ENCODE measurements at places on chromosomes 1 and 21.
A peak's percentile ranks its signal among the peaks of the same experiment; 100 is the strongest.

- DNase-seq: peak; percentile 62
These were observed 1.4 kb downstream of the DVL1 start for GRCh38 chr1:1347663-1348419.

GRCh38 chr1:223248001-223248769 is 105.1 kb upstream of the TLR5 start:
- no peak for DNase-seq

- peak; percentile 43 for DNase-seq
These were observed 6.1 kb upstream of the RNF223 start for GRCh38 chr1:1080122-1080757.

- DNase-seq: peak; percentile 75
These were observed 36.2 kb upstream of the IPO9 start for GRCh38 chr1:201792534-201793305.

DNA sequence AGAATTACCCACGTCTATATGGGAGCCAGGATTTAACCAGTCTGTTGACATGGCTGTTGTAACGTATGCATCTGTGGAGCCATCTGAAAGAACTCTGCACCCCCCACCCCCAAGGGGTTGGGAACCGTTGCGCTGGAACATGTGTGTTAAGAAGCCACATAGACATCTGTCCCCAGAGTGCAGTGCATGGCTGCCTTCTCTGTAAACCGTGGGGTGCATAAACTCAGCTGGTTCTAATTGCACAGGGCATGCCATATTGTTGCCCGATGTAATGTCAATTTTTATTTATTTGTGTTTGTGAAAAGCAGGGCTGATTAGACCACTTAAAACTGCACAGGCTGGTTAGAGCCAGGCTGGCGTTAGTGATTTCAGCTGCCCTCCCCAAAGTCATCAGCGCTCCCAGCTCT is 70.1 kb upstream of the ROR1 start:
- no peak for DNase-seq

GRCh38 chr1:232579958-232580941 is 49.7 kb downstream of the SIPA1L2 start:
- DNase-seq: no peak

DNA sequence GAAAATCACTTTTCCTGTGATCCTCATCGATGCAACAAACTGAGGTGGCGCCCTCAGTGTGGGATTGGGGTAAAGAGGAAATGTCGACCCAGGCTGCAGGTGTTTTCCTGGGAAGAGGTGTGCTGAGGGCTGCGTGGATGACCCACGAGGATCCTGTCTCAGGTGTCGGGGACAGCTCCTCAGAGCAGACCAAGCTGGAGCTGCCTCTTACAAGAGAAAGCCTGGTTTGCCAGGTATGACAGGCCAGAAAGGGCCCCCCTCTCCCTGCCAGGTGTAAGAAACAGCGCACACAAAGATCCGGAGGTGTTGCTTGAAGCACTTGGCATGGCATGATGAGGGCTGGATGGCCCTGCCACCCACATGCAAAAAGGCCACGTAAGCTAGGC is 12.6 kb downstream of the FHAD1 start:
- no peak for DNase-seq

GRCh38 chr1:168261390-168261789 is 19.3 kb upstream of the TBX19 start:
- DNase-seq: no peak

DNA sequence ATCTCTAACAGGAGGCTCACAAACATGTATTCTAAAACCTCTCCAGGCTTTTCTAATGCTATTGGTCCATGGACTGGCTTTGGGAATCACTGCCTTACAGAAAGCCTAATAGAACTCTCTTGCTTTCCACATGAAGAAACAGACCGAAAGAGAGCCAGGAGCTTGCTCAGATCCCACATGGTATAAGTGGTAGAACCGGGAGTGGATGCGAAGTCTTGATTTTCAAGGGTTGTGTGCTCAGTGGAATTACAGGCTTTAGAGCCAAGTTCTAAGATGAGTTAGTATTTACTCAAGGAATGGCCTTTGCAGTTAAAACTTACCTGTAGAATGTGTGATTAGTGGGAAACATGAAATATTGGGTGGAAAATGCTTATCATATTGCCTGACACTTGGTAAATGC is 54.3 kb upstream of the HSD17B7 start:
- no peak for DNase-seq
